Placental pericyte (primary cell): ENCODE measurements at places on chromosomes 1 and 21. TPM values are rescaled to one million over a fixed set of nuclear protein-coding genes. Genes with fewer than 3 reads are reported as not detected.

The VPS72 gene
- total RNA-seq = 35.5 and 55.4 TPM in 2 replicates

The ASAP3 gene
- 16.6 and 36.1 TPM in 2 replicates for total RNA-seq

The KMO gene
- total RNA-seq = 0.14 TPM in 1 of 2 replicates, not detected in the other

The FCRL5 gene
- total RNA-seq = not detected in 2 replicates

The IL19 gene
- total RNA-seq = 0.14 and 1.8 TPM in 2 replicates

The ITPKB gene
- total RNA-seq = 1.8 and 6.6 TPM in 2 replicates

The UQCRHL gene
- total RNA-seq = 0.72 and 2.0 TPM in 2 replicates

The LEFTY2 gene
- total RNA-seq = not detected in 2 replicates

The PAQR6 gene
- total RNA-seq = 0.29 and 0.44 TPM in 2 replicates

The BLACAT1 gene
- total RNA-seq = not detected in 2 replicates

The GCSAML gene
- under 0.01 TPM in 2 replicates for total RNA-seq

The MIB2 gene
- total RNA-seq = 39.1 and 94.3 TPM in 2 replicates

The AK5 gene
- total RNA-seq = 17.1 and 101 TPM in 2 replicates

The AKR7A3 gene
- total RNA-seq = 0.29 and 0.66 TPM in 2 replicates

The OR2L3 gene
- total RNA-seq = not detected in 2 replicates

The LCE2A gene
- 0.57 TPM in 1 of 2 replicates, not detected in the other for total RNA-seq

The SPRR4 gene
- not detected in 2 replicates for total RNA-seq

The OVAAL gene
- total RNA-seq = not detected in 2 replicates

The SSX2IP gene
- total RNA-seq = 6.6 and 21.6 TPM in 2 replicates

The FMOD gene
- total RNA-seq = 0.29 and 7.9 TPM in 2 replicates

The RPAP2 gene
- 5.3 and 6.4 TPM in 2 replicates for total RNA-seq

The ARHGEF10L gene
- total RNA-seq = 14.2 and 15.7 TPM in 2 replicates

The TTC24 gene
- total RNA-seq = not detected in 2 replicates

The IL20 gene
- total RNA-seq = 0.29 and 0.44 TPM in 2 replicates

The KCNT2 gene
- 0.14 and 0.44 TPM in 2 replicates for total RNA-seq

The PRKAA2 gene
- total RNA-seq = 0.22 and 0.43 TPM in 2 replicates

The UBL4B gene
- total RNA-seq = not detected in 2 replicates

The NHLH1 gene
- under 0.01 and 0.14 TPM in 2 replicates for total RNA-seq

The INSRR gene
- not detected in 2 replicates for total RNA-seq

The SLC35F3 gene
- total RNA-seq = 1.9 TPM in 1 of 2 replicates, not detected in the other

The KCNJ9 gene
- total RNA-seq = not detected in 2 replicates

The LCA5L gene
- 0.88 and 1.0 TPM in 2 replicates for total RNA-seq

The PRR9 gene
- total RNA-seq = 0.22 and 0.29 TPM in 2 replicates

The HUNK gene
- 0.43 TPM in 1 of 2 replicates, not detected in the other for total RNA-seq

The FTCD gene
- not detected in 2 replicates for total RNA-seq

The SCMH1 gene
- total RNA-seq = 28.8 and 36.8 TPM in 2 replicates

The SPRR1B gene
- total RNA-seq = not detected in 2 replicates

The PM20D1 gene
- not detected in 2 replicates for total RNA-seq

The MANEAL gene
- 0.57 and 0.66 TPM in 2 replicates for total RNA-seq

The UQCRH gene
- 243 and 593 TPM in 2 replicates for total RNA-seq

The SPOCD1 gene
- 56.7 and 148 TPM in 2 replicates for total RNA-seq

The ARHGEF16 gene
- total RNA-seq = 0.44 and 0.57 TPM in 2 replicates

The ILDR2 gene
- under 0.01 and 0.14 TPM in 2 replicates for total RNA-seq

The NBPF8 gene
- total RNA-seq = 10.9 and 11.4 TPM in 2 replicates

The ABCA4 gene
- total RNA-seq = under 0.01 and 0.29 TPM in 2 replicates

The F5 gene
- total RNA-seq = not detected in 2 replicates

The EXTL1 gene
- under 0.01 and 0.43 TPM in 2 replicates for total RNA-seq

The PLA2G5 gene
- total RNA-seq = not detected in 2 replicates

The LGR6 gene
- total RNA-seq = under 0.01 TPM in 1 of 2 replicates, not detected in the other

The TNFAIP8L2 gene
- not detected in 2 replicates for total RNA-seq

The OR6K3 gene
- not detected in 2 replicates for total RNA-seq

The TNFSF18 gene
- total RNA-seq = 2.6 and 6.3 TPM in 2 replicates

The KCNA2 gene
- under 0.01 TPM in 1 of 2 replicates, not detected in the other for total RNA-seq
